ENCODE measurements at places on chromosomes 16 and 17.

DNA sequence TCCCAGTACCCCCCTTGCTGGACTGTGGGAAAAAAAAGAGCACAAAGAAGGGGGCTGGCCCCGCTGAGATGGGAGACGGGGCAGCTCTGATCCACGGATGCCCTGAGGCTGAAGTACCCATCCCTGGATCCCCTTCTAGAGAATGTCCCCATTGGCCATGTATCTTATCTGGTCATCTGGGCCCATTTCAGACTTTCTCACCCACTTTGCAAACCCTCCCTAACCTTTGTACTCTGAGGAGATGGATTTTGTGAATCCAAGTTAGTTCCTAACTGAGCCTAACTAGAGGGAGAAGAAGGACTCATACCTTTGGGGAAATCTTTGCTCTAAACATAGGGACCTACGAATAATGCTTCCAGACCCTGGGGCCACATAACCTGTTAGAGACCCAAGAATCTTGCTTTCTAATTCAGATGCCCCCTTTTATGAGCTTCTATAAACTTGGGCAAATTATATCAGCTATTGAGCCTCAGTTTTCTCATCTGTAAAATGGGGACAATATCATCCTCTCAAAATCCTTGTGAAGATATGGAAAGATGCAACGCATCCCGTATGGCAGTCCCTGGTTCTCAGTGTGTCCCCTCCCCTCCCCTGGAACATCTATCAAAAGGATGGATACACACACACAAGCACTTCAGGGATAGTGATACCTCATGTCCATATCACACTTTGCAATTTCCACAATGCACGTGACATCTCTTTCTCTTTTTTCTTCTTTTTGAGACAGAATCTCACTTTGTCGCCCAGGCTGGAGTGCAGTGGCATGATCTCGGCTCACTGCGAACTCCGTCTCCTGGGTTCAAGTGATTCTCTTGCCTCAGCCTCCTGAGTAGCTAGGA, 16.8 kb upstream of the FZD2 start:
- no peak for DNase-seq

DNA sequence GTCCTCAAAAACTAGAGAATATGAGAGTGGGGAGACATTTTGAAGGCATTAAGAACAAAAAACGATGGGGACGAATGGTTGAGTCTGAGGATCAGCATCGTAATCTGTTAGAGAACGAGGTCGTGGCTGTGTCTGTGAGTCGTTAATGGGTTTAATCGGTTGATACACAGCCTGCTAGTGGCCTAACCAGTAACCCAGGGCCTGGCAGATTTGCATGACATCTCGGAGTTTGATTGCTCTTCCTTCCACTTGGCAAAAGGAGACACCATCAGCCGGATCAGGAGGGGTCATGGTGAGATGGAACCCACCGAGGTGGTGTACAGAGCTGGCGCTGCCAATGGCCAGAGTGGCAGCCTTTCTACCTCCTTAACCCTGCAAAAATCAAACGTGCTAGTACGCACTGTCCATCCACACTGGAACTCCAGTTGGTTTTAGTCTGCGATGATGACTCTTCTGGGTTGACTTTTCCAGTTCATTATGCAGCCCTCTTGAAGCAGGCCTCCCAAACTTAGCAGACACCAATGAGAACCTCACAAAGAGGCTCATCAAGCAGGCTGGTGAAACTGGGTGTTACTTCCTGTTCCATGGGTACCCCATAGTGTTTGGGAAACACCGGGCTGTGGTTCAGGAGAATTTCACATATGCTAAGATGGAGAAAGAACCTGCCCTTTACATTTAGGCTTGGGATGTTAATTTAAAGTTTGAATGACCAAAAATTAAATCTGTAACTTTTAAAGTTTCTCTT, 4.1 kb downstream of the HS3ST3B1 start:
- no peak for DNase-seq

DNA sequence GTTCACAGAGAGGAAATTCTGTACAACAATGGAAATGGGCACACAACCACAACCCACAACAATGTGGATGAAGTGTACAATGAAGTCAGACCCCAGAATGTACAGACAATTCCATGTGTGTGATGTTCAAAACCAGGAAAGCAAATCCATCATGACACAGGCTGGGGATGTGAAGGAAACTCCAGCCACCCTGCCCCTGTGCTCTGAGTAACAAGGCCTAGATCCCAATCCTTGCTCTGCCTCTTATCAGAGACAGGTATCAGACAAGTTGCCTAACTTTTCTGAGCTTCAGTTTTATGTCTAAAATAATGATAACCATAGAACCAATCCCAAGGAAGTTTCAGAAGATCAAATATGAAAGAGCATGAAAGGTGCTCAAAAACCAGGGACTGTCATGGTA, 1.8 kb upstream of the C16orf95 start:
- no peak for DNase-seq

DNA sequence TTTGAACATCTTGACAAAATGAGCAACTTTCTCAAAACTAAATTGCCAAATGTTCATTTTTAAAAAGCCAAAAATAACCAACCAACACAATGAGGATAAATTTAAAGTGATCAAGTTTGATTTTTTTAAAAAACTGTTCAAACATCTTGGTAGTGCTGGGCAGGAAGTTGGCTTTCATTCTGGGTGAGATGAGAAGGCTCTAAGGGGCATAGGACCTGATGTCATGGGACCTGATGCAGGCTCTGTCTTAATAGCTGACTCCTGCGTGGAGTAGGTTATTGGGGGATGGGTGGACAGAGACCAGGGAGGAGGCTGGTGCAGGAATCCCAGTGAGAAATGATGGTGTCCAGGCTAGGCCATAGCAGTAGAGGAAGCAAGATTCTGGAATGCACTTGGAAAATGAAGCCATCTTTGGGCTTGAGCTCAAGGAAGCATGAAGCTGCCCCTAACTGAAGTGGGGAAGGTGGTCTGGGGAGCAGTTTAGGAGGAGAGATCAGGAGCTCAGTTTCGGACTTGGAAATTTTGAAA, 20.4 kb downstream of the NLRC5 start:
- DNase-seq = no peak

- no peak for DNase-seq
Measured at GRCh38 chr16:3183445-3184139, 4.4 kb upstream of the OR1F1 start.

GRCh38 chr17:7295230-7296180, 1.1 kb upstream of the YBX2 start:
- DNase-seq = no peak

DNA sequence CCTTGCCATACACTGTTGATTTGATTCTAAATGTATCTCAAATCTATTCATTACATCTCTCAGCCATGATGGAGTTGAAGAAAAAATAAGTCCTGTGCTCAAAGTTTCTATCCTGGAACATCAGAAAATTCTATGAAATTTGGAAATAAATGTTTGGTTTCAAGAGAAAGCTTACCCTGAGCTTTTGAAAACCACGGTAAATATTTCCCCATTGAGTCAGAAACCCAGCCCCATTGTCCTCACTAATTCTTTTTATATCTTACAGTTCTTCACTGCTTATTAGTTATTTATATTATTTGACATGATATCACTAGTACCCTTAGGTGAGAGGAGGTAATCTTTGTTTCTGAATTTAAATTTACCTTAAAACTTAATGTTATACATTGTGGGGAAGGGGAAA, 128.5 kb downstream of the MRTFB start:
- DNase-seq = no peak

DNA sequence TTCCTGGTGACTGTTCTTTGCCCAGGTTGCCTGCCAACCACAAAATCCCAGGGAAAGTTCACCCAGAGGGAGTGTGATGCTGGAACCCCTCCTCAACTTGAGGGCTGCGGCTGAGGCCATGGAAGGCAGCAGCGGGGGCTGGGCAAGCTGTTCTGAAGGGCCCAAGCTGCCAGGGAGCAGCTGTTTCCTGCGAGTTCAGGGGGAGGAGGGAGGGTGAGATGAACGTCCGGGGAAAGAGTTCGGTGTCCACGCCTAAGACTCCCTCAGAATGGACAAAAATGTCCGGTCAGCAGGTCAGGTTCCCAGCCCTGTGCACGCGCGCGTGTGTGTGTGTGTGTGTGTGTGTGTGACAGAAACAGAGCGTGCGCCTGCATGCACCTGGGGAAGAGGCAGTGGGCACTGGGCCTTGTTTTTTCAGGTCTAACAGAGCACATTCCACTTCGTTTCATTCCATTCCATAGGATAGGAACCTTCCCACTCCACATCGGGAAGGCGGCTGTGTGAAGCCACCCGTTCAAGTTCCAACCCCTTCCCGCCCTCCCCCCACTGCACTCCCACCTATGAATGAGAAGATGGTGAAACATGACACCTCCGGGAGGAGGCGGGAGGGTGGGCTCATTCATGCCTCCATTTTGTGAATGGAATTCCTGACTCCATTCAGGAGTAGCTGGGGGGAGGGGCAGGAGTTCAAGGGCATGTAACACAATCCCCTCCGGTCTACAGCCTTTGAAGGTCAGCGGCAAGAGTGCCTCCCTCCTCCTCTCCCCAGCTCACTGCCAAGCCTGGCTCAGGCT, 15.7 kb downstream of the ETV4 start:
- DNase-seq = peak; percentile 95

DNA sequence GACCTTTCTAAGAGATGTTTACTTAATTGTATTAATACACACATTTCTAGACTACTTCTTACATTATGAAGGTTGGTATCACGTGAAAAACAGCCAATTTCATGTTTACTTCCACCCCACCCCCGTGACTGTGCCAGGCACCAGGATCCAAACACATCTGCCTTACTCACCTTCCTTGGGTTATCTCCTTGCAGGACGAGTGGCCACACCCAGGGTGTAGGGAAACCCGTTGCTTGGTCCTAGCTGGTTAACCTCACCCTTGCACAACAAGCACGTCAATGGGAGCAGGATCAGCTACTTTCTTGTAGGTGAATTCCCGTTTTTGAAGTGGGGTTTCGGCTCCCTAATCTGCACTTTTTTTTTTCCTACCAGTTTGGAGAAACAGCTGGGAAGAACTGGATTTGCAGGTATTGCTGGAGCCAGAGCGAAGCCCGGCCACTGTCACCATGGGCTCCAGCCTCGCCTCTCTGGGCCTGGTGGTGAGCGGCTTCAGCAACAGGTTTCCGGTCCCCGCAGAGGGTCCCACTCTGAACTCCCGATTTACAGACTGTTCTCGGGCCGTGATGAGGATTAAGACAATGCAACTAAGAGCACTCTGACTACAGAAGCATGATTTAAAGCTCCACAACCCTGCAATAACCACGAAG, 2.1 kb upstream of the UBB start:
- DNase-seq = no peak

- DNase-seq = no peak
Measured at GRCh38 chr17:76687298-76688164, 23.2 kb downstream of the MXRA7 start.

- DNase-seq = no peak
Measured at GRCh38 chr17:63940584-63940983, 8.5 kb upstream of the CD79B start.

- no peak for DNase-seq
Measured at GRCh38 chr16:62408760-62409159, 372.5 kb upstream of the CDH8 start.

DNA sequence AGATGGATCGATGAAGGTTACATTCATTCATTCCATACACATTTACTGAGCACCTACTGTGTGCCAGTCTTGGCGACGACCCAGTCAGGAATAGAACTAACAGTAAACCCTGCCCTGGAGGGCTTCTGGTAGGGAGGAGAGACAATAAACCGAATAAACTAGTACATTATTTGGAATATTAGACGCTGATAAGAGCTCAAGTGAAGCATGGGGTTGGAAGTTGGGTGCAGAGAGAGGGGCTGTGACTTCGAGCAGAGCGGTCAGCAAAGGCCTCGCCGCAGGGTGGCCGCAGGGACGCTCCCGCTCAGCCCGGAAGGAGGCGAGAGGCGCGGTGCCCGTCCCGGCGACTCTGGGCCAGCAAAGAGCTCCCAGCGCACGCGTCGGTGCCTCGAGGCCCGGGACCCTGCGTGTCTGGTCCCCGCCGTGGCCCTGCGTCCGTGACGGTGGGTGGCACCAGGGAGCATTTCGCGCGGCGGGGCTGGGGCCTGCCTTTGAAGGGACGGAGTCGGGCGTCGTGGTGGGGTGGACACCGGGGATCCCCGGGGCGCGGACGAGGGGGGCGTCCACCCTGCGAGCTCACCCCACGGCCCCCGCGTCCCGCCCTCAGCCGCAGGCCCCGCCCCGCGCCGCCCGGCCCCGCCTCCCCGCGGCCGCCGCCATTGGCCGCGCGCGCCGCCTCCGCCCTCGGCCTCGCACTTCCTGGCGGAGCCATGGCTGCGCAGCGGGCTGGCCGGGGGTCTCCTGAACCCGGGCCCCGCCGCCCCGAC, at the start of gene KLHL36:
TSS of gene KLHL36 (plus strand) at position 684 of the 767 bp plus-strand sequence. CDS start 2,357 bp downstream, outside the sequence.
- DNase-seq = no peak

DNA sequence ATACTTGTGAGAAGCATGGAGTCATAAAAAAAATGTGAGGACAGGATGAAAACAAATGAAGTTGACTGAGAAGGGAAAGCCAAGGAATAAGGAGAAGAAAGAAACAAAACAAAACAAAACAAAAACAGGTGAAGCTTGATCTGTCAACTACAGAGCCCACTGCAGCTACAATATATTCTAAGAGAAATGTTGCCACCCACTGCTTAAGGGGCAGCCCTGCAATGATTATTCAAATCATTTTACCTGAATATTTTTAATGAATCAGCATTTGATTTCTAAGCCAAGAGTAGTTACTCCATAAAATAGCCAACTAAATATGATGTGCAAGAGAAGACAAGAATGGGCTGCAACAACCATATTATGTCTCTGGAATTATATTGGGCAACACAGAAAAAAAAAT, 252.0 kb upstream of the KIF2B start:
- no peak for DNase-seq

GRCh38 chr16:67506468-67506867, 22.2 kb upstream of the RIPOR1 start:
- DNase-seq = no peak

DNA sequence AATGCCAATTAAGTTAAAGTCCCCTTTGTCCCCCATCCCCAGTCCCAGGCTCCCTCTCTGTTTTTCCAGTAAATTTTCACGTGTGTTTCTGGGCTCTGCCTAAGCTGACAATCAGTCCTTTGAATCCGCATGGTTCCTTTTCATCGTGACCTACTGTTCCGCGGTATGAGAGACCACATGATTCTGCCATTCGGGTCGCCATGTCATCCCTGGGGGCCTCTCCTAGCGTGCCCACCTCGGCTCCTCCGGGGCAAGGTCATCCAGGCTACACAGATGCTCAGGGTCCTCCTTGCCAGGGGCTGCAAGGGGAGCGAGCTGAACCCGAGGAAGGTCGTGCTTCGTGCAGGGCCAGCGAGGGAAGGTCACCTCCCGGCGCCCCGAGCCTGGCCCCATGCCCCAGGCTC, 157.6 kb downstream of the RAB11FIP4 start:
- DNase-seq = no peak

GRCh38 chr16:77300256-77300655, 101.0 kb downstream of the SYCE1L start:
- DNase-seq = no peak

- no peak for DNase-seq
Measured at GRCh38 chr16:31713945-31714902, 159.4 kb upstream of the ZNF267 start.

Measured in left renal cortex interstitium (tissue), 4 donors.